Mesothelial cell of epicardium (in vitro differentiated cells): ENCODE measurements at places on chromosomes 4 and X. TPM values are rescaled to one million over a fixed set of nuclear protein-coding genes. Genes with fewer than 3 reads are reported as not detected.

Gene RHOXF1
- 0.47 to 0.89 TPM (median 0.52 TPM) in 3 replicates for total RNA-seq

Gene MAGED4
- 75.6 to 94.1 TPM (median 80.2 TPM) in 3 replicates for total RNA-seq

Gene TMEM150C
- 3.5 to 4.3 TPM (median 4.0 TPM) in 3 replicates for total RNA-seq

Gene PTTG2
- total RNA-seq = not detected in 3 replicates

Gene MAGEB1
- total RNA-seq = not detected in 3 replicates

Gene PCDH7
- 74.3 to 78.8 TPM (median 76.7 TPM) in 3 replicates for total RNA-seq

Gene PRKG2
- total RNA-seq = 0.83 to 1.6 TPM (median 0.90 TPM) in 3 replicates

Gene MAGEA10
- total RNA-seq = not detected in 3 replicates

- no peaks in the 10 kb centered on the region for H3K27me3 ChIP-seq
- no peak for DNase-seq
- no peak overlapping the region for H3K4me3 ChIP-seq
- H3K4me1 ChIP-seq = peaks cover 5% of the 10 kb centered on the region
Observed at GRCh38 chr4:141101511-141101910, 31.8 kb downstream of the RNF150 start.

GRCh38 chr4:38330321-38330720 is 333.7 kb upstream of the KLF3 start:
- H3K27me3 ChIP-seq = no peaks in the 10 kb centered on the region
- no peak overlapping the region for H3K4me3 ChIP-seq
- H3K36me3 ChIP-seq = no peaks in the 10 kb centered on the region
- H3K4me1 ChIP-seq = peaks cover 41% of the 10 kb centered on the region
- DNase-seq = no peak

DNA sequence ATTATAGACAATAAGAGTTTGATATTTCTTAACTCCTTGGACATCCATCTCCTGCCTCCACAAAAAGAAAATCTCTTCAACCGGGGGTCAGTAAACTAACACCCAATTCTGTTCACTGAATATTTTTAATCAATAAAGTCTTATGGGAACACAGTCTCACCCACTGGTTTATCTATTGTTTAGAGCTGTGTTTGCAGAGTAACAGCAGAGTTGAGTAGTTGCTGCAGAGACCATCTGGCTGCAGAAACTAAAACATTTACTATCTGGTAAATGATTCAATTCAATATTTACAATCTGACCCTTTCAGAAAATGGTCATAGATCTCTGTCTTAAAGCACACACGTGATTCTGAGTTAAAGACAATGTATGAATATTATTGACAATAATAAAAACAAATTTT is 94.0 kb downstream of the TMA16 start:
- DNase-seq = no peak
- no peaks in the 10 kb centered on the region for H3K36me3 ChIP-seq
- peaks cover 2% of the 10 kb centered on the region for H3K27me3 ChIP-seq
- H3K4me1 ChIP-seq = no peaks in the 10 kb centered on the region

DNA sequence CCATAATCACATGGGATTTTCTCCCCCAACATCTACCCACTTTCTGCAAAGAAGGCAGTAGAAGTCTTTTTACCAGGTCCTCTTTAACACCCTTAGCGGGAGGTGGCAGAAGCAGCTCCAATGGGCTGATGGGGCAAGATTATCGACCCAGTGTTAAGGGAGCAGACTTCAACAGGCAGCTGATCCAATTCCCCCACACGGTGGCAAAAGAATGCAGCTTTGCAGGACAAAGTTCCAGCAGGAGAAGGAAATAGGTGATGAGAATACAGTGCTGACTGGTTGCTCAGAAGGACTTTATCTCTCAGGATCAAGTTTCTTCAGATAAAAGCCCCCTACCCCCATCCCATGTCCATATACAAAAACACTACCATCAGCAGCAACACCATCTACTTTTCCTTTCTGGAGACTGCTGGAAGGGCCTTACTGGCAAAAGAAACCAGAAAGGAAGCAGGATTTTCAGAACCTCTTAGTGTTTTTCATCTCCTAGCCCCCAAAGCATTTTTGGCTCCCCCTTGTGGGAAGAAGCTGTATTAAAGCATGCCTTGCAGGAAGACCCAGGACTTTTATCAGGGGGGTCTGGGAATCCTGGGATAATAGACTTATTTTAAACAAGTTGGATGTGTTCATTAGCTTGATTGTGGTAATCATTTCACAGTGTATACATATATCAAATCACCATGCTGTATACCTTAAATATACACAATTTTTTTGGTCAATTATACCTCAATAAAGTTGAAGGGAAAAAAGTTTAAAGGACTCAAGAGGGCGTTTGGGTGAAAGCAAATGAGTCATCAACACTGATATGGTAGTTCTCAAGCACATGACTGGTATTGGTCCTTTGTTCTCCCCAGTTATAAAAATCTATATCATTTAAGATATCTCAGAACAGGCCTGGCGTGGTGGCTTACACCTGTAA is 146.4 kb downstream of the GPC3 start:
- no peaks in the 10 kb centered on the region for H3K27me3 ChIP-seq
- no peak overlapping the region for H3K4me3 ChIP-seq
- peaks cover 33% of the 10 kb centered on the region for H3K4me1 ChIP-seq
- peak overlapping the region; percentile 79 for H3K27ac ChIP-seq
- peaks cover 14% of the 10 kb centered on the region for H3K36me3 ChIP-seq
- DNase-seq = no peak

GRCh38 chr4:43932448-43932847 is 516.2 kb downstream of the KCTD8 start:
- peaks cover 10% of the 10 kb centered on the region for H3K4me1 ChIP-seq
- H3K27ac ChIP-seq = no peak overlapping the region
- H3K36me3 ChIP-seq = no peaks in the 10 kb centered on the region
- DNase-seq = no peak

GRCh38 chrX:5458300-5458842 is 770.3 kb downstream of the NLGN4X start:
- no peaks in the 10 kb centered on the region for H3K36me3 ChIP-seq
- no peaks in the 10 kb centered on the region for H3K4me1 ChIP-seq
- no peak overlapping the region for H3K4me3 ChIP-seq
- no peak for DNase-seq
- no peaks in the 10 kb centered on the region for H3K27me3 ChIP-seq

- no peak overlapping the region for H3K4me3 ChIP-seq
- H3K36me3 ChIP-seq = peaks cover 3% of the 10 kb centered on the region
- H3K4me1 ChIP-seq = peaks cover 3% of the 10 kb centered on the region
- DNase-seq = no peak
Observed at GRCh38 chrX:40964633-40965586, 120.3 kb upstream of the USP9X start.

- no peak overlapping the region for H3K27ac ChIP-seq
- H3K4me1 ChIP-seq = peaks cover 4% of the 10 kb centered on the region
- peaks cover 2% of the 10 kb centered on the region for H3K27me3 ChIP-seq
Observed at GRCh38 chr4:46254788-46255187, 130.9 kb upstream of the GABRG1 start.

DNA sequence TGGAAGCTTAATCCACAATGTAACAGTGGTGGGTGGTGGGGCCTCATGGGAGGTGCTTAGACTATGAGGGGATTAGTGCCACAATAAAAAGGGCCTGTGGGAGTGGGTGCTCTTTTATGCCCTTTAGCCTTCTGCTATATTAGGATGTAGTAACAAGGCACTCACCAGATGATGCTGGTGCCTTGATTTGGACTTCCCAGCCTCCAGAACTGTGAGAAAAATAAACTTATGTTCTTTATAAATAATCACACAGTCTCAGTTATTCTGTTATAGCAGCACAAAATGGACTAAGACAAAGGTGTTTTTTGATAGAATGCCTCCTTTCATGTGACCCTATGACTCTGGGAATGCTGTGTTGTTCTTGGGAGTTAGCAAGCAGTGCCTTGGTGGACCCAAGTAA is 89.8 kb downstream of the STIM2 start:
- no peaks in the 10 kb centered on the region for H3K27me3 ChIP-seq
- H3K4me3 ChIP-seq = no peak overlapping the region
- H3K27ac ChIP-seq = no peak overlapping the region

DNA sequence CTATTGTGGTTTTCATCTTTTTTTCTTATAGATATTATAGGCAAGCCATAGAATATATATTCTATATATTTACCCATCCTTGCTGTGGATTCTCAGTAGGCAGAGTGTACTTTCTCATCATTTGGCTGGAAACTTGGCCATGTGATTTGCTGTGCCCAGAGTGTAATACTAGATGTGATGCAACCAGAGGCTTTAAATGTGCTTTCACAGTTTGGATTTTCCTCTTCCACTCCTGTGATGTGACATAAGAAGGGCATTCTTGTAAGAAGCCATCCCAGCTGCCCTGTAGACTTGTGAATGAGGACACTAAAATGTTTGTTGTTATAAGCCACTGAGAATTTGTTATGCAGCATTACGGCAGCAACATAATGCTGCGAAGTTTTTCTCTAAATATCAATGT is 10.4 kb upstream of the HPGDS start:
- H3K4me1 ChIP-seq = peaks cover 9% of the 10 kb centered on the region
- no peaks in the 10 kb centered on the region for H3K36me3 ChIP-seq
- H3K4me3 ChIP-seq = no peak overlapping the region
- no peak overlapping the region for H3K27ac ChIP-seq
- no peak for DNase-seq
- H3K27me3 ChIP-seq = no peaks in the 10 kb centered on the region

- H3K27ac ChIP-seq = no peak overlapping the region
- no peak for DNase-seq
Observed at GRCh38 chrX:123093792-123094191, 90.3 kb upstream of the GRIA3 start.

GRCh38 chr4:24645765-24646550 is 61.6 kb upstream of the DHX15 start:
- H3K4me1 ChIP-seq = peaks cover 8% of the 10 kb centered on the region
- H3K27ac ChIP-seq = no peak overlapping the region
- no peak for DNase-seq
- H3K27me3 ChIP-seq = no peaks in the 10 kb centered on the region
- H3K4me3 ChIP-seq = no peak overlapping the region
- no peaks in the 10 kb centered on the region for H3K36me3 ChIP-seq

DNA sequence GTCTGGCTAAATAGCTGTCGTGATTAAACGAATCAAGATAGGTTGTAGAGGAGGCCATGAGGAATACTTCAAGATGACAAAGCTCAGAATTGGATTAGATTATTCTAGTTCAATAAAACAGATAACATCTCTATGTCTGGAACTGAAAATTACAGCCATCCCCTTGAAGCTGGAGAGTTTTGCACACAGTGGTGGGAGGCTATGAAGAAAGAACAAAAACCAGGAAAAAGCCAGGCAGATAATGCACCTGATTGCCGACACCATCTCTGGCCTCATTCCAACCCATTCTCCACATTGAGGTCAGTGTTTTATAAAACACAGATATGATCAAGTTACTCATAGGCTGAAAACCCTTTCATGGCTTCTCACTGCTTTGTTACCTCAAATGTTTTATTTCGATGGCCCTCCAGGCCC is 188.3 kb downstream of the RASL11B start:
- H3K27me3 ChIP-seq = no peaks in the 10 kb centered on the region
- no peak for DNase-seq
- no peak overlapping the region for H3K27ac ChIP-seq
- H3K36me3 ChIP-seq = no peaks in the 10 kb centered on the region
- no peak overlapping the region for H3K4me3 ChIP-seq

GRCh38 chrX:39755143-39756032 is 342.4 kb downstream of the BCOR start:
- no peak overlapping the region for H3K4me3 ChIP-seq
- DNase-seq = peak; percentile 72
- no peaks in the 10 kb centered on the region for H3K27me3 ChIP-seq
- peaks cover 47% of the 10 kb centered on the region for H3K4me1 ChIP-seq

DNA sequence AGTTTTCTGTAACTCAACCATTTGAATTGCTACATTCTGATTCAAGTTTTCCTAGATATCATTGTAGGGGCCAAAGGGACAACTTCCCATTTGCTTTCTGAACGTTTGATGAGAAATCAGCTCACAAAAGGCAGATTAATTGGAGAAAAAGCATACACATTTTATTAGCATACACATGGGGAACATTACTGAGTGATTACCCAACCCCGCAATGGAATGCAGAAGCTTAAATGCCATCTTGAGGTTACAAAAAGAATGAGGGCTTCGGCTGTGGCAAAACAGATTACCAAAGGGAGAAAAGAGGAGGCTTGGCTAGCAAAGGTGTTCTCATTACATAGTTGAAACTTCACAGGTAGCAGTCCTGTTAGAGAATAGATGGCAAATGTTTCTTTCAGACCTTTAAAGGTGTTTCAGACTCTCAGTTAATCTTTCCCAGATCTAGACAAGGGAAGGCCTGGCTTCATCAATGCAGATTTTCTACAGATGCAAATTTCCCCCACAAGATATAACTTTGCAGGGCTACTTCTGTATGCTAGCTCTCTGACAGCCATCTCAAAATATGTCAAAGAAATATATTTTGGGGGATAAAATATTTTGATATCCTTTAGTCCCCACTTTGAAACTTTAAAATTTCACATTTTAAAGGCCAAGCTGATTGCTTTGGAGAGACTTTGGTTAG is 26.5 kb upstream of the HERC6 start:
- no peaks in the 10 kb centered on the region for H3K27me3 ChIP-seq
- DNase-seq = no peak
- peaks cover 2% of the 10 kb centered on the region for H3K36me3 ChIP-seq
- H3K27ac ChIP-seq = no peak overlapping the region

DNA sequence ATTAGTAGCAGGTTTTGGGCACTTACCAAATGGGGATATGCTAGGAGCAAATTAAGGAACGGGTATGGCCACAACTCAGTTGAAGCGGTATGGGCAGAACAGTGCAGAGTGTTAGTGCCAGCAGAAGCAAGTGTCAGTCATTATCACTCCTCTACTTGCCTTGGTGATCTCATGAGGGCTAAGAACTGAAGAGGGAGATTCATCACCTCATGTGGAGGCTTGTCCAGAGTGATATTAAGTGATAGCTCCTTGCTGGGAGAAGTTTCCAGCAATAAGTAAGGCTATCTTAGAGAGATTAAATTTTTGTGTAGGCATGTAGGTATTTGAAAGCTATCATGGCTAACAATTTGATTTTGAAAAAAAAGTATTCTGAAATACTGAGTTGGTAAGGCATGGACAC is 615.4 kb upstream of the SMIM31 start:
- no peak overlapping the region for H3K27ac ChIP-seq
- no peaks in the 10 kb centered on the region for H3K27me3 ChIP-seq
- no peak for DNase-seq
- H3K4me3 ChIP-seq = no peak overlapping the region
- H3K36me3 ChIP-seq = no peaks in the 10 kb centered on the region
